ENCODE measurements at places on chromosomes 2 and 18. TPM values are rescaled to one million over a fixed set of nuclear protein-coding genes. Genes with fewer than 3 reads are reported as not detected.

ANO7 gene
- polyA plus RNA-seq, result 2.6 TPM

SIGLEC15 gene
- 0.66 TPM for polyA plus RNA-seq

ASAP2 gene
- polyA plus RNA-seq, result 50.3 TPM

NRP2 gene
- polyA plus RNA-seq, result 75.8 TPM

MBD1 gene
- 60.6 TPM for polyA plus RNA-seq

DNA sequence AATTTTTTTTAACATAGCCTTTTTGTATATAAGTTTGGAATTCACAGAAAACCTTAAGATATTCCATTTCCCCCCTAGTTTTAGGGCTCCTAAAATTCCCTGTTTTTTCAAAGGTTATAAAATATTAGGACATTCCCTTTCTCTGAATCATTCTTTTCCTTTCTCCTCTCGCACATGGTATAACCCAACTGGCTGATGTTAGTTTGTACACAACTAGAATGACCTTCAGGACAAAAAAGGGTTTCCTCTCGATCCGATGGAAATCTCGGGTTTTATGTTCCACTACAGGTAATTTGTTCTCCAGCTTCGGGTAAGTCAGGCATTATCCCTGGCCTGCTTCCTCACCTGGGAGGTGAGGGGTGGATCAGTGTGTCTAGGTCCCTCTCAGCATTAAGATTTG is 215.1 kb downstream of the LDLRAD4 start:
- no peak for DNase-seq

DNA sequence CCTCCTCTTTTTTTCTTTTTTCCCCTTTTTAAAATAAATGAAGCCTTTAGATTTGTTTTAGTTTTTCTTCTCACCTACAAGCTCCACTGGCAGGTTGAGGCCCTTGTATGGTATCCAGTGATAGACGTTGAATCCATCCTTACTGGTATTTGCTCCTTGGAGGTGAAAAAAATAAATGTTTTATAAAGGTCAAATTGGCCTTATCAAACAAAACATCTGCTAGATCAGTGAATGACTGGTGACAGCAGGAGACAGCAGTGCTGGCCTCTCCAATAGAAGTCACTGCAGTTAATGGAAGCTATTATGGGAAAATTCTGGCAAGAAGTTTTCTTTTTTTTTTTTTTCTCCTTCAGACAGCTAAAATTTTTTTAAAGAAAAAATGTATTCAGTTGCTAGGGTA is 12.6 kb upstream of the SP9 start:
- no peak for DNase-seq

GRCh38 chr2:106339609-106340008 is 128.6 kb downstream of the RGPD3 start:
- no peak for DNase-seq

DNA sequence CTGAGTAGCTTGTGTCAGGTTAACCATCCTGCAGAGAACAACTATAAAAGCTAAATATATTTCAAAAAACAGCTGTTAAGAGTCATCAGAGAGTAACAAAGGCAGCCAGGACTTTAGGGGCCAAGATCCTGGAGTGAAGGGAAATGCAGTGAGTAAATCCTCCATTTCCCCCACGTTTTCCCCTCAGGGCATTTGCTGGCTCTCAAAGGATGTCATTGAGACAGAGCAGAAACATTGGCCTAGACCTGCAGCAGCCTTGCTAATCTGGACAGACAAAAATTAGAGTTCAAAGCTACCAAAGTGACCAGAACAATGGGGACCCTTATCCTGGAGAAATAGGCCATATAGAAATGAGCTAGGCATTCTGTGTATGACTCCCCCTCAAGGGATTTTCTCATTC is 21.1 kb upstream of the KLHL29 start:
- DNase-seq, result no peak

DNA sequence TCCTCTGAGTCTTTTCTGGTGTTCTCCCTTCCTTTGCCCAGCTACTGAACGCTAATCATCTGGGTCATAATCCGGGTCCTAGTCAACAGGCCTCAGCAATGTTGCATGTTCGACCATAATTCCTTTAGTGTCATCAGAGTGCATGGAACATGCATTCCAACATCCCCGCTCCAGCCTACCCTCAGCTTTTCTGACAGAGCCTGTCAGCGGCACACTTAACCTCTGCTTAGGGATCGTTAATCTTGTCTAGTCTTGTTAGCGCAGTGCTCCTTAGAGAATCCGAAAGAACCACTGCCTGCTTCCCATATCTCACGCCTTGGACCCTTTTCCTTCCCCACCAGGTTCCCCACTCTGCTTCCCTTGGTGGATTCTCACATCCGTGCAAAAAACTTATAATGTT is 767.9 kb upstream of the ID2 start:
- DNase-seq, result no peak

GRCh38 chr2:31203916-31204315 is 13.4 kb downstream of the CAPN14 start:
- DNase-seq, result no peak

DNA sequence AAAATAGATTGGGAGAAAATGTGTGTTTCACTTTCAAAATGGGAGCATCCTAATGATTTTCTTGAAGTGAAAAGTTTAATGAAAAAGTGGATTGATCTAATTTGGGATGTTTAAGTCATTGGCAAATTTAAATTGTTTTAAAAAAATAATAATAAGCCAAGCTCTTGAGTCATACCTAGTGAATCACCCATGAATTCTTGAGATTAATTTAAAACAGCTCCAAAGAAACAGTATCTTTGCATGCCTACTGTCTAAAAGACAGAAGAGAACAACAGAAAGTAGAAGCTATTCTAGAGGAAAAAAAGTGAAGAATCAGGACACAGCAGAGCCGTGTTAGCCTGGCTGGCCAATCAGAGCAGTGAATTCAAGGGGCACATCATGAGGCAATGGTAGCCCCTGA is 7.7 kb downstream of the ACVR1C start:
- no peak for DNase-seq

- no peak for DNase-seq
These were observed 104.6 kb downstream of the ADD2 start for GRCh38 chr2:70663411-70663810.

DNA sequence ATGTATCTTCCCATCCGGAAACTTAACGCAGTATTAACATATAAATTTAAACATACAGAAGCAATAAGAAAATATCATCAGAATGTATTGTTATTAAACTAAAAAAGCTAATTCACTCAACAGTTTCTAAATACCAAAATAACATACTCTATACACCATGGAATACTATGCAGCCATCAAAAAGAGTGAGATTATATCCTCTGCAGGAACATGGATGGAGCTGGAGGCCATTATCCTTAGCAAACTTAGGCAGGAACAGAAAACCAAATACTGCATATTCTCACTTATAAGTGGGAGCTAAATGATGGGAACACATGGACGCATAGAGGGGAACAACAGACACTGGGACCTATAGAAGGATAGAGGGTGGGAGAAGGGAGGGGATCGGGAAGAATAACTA is 127.1 kb downstream of the CD226 start:
- no peak for DNase-seq
